Islet precursor cell (in vitro differentiated cells): ENCODE measurements at places on chromosomes 12 and 14.
A peak's percentile ranks its signal among the peaks of the same experiment; 100 is the strongest.

DNA sequence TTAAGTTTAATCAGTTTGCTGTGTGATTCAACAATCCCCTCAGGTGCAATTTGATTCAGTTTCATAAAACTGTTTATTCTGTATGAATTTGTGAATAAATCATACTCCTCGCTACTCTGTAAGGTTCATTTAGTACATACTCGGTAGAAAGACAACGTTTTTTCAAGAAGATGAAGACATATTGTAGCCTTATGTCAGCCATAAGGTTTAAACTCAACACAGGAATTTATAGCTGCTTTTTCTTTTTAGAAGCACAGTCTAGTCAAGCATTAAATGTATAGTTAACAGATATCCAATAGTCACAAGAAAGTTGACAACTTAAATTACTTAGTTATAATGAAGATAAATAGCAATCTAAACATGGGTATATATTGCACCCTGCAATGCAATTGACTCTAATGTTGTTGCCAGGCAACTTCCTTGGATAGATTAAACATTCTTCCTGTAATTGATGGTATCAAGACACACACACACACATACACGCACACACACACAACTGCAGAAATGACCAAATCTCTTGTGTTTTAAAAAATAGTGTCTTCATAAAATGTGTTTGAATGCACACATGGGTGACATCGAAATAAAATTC lies 151.5 kb upstream of the MGAT4C start:
- DNase-seq: no peak

DNA sequence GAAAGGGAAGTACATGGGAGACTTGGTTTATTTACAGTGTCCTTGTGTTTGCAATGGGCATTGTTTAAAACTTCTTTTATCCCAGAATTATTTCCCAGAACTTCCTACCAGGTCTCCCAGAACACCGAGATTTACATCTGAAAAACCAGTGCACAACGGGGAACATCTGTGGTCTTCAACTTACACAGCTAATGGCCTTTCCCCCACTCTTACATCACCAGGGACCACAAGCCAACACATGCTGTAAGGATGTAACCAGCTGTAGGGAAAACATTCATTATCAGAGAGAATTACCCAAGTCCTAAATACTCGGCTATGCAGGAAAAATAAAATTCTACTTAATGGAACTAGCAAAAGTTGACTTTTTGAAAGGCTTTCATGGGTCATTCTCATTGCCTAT lies 267.6 kb downstream of the DUSP6 start:
- no peak for DNase-seq

GRCh38 chr12:6627616-6628015 lies 8.1 kb downstream of the LPAR5 start:
- no peak for DNase-seq

GRCh38 chr14:105309371-105309770 lies 5.2 kb upstream of the PACS2 start:
- peak; percentile 44 for DNase-seq

DNA sequence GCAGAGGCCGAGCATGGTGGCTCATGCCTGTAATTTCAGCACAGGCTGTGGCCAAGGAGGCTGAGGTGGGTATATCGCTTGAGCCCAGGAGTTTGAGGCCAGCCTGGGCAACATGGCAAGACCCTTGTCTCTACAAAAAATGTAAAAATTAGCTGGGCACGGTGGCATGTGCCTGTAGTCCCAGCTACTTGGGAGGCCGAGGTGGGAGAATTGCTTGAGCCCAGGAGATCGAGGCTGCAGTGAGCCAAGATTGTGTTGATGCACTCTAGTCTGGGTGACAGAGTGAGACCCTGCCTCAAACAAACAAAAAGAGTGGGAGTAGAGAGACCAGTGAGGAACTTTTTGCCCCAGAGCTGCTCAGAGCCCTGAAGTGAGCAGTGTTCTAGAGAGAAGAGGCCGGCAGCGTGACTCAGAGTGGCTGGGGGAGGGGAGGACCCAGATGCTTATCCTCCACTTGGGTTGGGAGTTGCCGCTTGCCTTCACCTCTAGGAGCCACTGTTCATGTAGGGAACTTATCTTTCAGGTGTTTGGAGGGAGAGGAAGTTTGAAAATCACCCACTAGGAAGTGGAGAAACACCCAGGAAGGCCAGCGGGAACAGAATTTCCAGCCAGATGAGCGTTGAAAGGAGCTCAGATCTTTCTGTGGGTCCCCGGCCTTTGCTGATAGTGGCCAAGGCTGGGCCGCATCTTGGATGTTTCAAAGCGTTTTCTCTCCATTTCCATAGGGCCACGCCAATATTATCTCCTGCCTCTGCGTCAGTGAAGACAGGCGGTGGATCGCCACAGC lies 15.3 kb downstream of the CFAP251 start:
- DNase-seq: peak; percentile 93

GRCh38 chr14:58491593-58491992 lies 64.1 kb downstream of the KIAA0586 start:
- DNase-seq: no peak

DNA sequence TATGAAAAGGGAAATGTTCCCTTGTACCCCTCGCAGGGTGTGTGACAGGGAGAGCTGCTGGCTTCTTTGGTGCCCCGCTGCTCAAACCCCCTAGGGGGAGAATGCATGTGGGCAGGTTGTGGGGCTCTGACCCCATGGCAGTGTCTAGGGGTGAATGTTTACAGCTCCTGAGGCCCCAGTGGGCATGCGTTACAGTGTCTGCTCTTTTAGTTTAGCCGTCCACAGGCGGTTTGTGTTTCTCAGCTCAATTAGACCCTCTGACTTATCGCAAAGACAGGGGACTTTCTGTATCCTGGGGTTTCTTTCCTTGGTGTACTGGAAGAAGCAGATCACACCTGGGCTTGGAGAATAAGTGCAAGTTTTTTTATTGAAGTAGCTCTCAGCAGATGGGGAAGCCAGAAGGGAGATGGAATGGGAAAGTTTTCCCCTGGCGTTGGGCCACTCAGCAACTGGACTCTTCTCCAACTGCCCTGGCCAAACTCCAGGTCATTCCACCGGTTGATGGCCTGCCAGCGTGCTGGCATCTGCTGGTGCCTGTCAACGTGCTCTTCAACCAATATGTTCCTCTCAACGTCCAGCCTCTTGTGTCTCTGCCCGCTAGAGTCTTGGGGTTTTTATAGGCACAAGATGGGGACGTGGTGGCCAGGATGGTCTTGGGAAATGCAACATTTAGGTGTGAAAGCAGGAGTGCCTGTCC lies 720.9 kb downstream of the FSCB start:
- no peak for DNase-seq

DNA sequence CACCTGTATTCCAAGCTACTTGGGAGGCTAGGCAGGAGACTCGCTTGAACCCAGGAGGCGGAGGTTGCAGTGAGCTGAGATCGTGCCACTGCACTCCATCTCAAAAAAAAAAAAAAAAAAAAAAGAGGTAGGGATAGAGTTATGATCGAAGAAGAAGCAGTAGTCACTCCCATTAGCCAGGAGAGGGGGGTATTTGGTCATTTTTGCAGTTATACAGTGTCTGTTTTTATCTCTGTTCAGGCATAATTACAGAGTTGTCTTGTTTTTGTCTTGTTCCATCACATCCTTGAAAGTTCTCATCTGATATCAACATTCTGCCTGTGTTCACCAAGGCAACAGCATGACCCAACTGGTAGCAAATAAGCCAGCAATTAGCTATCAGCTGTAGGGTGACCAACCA lies 98.5 kb upstream of the TMPO start:
- DNase-seq: no peak

GRCh38 chr12:104586351-104586919 lies 129.7 kb downstream of the CHST11 start:
- DNase-seq: no peak

DNA sequence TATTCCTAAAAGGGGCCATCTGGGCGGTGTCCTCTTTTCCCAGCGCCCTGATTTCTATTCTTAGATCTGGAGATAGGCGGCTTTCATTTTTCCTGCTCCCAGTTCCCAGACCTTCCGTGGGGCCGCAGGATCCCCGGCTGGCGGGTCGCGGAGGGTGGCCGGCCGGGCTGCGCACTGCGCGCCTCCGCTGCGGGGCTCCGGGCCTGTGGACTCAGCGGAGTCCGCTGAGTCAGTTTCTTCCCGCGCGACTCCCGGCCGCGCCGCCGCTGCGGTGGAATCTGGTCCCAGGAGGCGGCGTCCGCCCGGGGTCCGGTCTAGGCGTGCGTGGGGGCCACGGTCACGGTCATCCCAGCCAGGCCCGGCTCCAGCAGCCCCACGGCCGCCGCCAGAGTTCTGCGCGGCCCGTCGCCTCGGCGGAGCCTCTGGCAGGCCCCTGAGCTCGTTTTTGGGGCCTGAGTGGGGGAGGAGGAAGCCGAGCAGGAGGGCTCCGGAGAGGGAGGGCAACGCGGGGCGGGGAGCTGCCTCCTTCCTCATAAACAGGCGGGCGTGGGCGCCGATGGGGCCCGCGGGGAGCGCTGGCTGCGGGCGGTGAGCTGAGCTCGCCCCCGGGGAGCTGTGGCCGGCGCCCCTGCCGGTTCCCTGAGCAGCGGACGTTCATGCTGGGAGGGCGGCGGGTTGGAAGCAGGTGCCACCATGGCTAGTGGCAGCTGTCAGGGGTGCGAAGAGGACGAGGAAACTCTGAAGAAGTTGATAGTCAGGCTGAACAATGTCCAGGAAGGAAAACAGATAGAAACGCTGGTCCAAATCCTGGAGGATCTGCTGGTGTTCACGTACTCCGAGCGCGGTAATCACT lies at the start of gene LRRK2:
Gene LRRK2, plus strand, starts transcription at position 559 of the 853 bp plus-strand sequence. Its CDS starts 135 bp downstream, at position 694.
- peak; percentile 80 for DNase-seq

GRCh38 chr12:108807476-108807875 lies 49.9 kb downstream of the SSH1 start:
- DNase-seq: no peak

DNA sequence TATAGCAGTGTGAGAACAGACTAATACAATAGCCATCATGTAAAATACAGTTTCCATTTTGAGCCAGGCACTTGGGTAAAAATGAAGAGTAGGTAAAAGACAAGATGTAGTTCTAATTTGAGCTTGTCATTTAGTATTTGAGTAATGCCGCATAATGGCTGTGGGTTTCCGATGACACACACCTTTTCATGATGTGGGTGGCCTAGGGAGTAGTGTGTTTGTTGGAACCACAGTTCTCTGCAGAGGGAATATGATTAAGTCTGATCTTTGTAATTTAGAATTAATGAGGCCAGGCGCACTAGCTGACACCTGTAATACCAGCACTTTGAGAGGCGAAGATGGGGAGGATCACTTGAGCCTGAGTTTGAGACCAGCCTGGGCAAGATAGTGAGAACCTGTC lies 61.8 kb downstream of the RCOR1 start:
- DNase-seq: no peak

- peak; percentile 49 for DNase-seq
Measured at GRCh38 chr12:5473076-5473782, 41.3 kb downstream of the NTF3 start.

- peak; percentile 92 for DNase-seq
Measured at GRCh38 chr12:89225808-89226411, 126.4 kb downstream of the DUSP6 start.

- peak; percentile 39 for DNase-seq
Measured at GRCh38 chr12:2697057-2697800, 97.5 kb upstream of the FKBP4 start.

DNA sequence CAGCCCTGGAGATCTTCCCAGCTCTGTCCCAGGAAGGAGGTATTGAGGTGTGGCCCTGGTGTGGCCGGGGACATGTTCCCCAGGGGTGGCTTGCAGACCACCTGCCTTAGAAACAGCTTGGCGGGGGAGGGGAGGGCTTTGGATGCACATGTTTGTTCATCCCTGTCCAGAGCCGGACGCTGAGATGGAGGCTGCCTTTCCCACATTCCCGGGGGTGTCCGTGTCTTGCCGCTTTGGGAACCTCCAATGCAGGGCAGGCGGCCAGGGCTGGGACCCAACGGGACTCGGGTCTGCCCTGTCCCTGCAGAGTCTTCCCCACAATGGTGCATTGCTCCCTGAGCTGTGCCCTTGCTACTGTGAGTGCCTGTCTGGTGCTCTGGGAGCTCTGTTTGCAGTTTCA lies 319.5 kb upstream of the SFSWAP start:
- peak; percentile 47 for DNase-seq

DNA sequence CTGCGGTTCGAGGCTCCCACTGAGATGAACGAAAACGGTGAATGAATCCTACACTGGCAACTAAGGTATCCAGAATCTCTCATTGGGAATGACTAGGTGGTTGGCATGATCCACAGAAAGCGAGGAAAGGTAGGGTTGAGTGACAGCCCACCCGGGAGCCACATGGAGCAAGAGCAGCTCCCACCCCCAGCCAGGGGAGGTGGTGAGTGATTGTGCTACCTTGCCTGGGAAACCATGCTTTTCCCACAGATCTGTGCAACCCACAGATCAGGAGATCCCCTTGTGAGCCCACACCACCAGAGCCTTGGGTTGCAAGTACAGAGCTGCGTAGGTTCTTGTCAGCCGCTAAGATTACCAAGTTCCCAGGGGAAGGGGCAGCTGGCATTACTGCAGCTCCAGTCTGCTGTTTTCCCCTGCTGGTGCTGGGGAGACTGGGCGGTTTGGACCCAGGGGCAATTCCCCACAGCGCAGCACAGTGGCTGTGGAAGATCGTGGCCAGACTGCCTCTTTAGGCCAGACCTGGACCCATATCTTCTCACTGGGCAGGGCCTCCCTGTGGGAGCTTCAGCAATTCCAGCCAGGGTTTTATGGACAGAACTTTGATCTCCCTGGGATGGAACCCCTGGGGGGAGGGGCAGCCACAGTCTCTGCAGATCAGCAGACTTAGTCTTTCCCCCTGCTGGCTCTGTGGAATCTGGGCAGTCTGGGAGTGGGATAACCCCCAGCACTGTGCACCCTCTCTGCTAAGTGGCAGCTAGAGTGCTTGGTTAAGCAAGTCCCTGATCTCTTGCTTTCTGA lies 44.6 kb upstream of the PPP4R3A start:
- DNase-seq: peak; percentile 62

GRCh38 chr12:121383601-121384021 lies 16.3 kb upstream of the RNF34 start:
- no peak for DNase-seq

- no peak for DNase-seq
Measured at GRCh38 chr12:110774824-110775223, 32.1 kb upstream of the PPP1CC start.

DNA sequence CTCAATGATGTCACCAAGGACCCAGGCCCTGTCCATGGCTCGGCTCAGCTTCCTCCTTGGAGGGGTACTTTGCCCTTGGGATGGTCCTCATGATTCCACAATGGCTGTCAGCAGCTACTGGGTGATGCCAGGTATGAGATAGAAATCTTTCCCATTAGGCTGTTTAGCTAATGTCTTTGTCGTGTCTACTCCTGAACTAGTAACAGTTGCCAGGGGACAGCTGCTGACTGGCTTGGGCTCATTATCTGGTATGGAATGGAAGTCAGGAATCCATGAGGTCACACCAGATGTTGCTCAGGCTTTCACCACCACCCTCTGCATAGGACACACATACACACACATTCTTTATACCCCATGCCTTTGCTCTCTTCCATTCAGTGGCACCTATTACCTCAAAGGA lies 9.2 kb downstream of the PRPH start:
- peak; percentile 76 for DNase-seq

DNA sequence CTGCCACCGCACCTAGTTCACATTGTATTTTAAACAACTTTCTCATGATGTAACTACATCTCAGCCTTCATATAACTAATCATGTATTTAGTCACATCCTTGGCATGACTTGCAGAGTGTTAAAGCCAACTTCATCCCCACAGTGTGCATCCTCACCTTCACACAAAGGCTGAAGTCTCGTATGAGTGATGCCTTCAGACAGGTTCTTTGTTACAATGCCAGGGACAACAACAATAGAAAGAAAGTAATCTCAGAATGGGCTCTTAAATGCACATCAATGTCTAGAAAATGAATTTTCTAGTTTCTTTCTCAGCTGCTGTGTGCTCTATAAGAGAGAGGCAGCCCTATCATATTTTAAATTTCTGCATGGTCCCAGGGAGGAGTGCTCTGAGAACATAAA lies 221.3 kb downstream of the DIO2 start:
- no peak for DNase-seq
